OCI-M1 (cell line): ENCODE measurements at places on chromosomes 16 and 17.

DNA sequence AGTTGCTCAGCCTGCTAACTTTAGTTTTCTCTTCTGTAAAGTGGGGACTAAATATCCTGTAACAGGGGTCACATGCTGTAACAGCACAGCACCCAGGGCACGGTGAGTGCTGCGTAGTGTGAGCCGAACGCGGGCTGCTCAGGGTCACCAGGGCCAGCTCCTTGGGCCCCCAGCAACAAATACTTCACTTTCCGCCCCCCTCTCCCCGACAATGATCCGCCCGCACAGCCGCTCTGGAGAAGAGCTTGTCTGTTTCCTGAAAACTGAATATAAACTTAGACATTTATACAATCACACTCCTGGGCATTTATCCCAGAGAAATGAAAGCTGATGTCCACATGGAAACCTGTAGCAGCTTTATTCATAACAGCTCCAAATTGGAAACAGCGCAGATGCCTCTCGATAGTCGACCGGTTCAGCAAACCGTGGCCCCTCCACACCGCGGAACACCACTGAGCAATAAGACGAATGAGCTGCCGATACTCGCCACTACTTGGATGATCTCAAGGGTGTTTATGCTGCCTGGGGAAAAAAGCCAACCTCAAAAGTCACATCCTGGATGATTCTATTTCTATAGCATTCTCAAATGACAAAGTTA lies 267.2 kb downstream of the PARN start:
- no peak for DNase-seq

DNA sequence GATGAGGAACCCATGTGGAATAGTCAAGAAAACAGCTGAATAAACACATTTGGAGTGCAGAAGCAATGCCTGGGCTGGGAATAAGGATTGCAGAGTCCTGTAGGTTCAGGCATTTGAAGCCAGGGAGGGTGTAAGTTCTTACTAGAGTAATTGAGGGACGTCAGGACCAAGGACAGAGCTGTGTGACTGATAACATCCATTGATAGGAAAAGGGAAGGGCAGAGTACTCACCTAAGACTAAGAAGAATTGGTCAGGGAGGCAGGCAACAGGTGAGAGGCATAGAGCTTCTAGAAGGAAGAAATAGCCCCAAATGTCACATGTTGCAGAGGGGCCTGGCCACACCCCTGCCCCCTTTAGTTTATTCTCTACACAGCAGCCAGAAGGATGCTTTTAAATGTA lies 79.8 kb upstream of the TMEM132E start:
- DNase-seq, result peak; percentile 31

DNA sequence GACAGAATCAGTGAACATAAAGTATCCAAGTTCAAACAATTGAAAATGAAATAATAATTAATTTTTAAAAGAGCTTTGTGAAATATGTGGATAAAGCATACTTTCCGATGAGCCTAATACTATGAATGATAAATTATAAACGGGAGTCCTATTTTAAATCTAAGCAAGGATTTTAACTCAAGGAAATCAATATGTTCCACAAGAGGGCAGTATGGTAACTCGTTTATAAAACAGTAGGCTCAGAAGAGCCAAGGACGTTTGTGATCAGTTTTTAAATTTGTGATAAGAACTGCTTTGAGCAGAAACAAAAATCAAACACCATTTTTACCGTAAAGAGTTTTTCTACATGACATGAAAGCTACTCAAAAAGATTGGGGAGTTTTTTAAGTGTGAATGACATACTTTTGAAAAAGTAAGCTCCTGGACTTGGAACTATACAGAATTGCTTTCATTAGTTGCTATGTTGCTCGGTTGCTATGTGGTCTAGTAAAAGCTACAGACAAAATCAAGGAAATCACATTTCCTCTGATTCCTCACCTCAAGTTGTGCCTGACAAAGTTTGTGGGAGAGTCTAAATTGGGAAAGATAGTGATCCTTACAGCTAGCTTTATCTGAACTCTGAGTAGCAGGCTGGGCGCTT lies 11.8 kb upstream of the TEKT1 start:
- DNase-seq, result peak; percentile 91

GRCh38 chr17:83145358-83145738 lies 65.9 kb downstream of the METRNL start:
- DNase-seq, result no peak

- no peak for DNase-seq
These were observed 17.4 kb upstream of the ZFPM1 start for GRCh38 chr16:88435437-88436355.

DNA sequence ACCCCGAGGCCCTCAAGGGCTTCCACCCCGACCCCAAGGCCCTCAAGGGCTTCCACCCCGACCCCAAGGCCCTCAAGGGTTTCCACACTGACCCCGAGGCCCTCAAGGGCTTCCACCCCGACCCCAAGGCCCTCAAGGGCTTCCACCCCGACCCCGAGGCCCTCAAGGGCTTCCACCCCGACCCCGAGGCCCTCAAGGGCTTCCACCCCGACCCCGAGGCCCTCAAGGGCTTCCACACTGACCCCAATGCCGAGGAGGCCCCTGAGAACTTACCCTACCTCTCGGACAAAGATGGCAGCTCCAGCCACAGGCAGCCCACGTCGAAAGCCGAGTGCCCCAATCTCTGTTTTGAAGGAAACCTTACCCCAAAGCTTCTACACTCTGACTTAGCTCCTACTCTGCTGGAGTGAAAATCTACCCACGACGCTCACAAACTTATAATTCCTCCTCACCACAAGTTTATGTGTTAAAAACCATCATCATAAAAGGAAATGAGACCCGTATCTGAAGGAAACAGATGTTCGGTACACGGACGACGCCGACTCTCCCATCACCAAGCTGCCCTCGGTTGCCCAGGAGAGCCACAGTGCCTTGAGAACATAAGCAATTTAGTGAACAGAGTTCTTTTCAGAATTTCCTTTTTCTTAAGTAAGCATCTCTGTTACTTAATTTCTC lies 61.2 kb upstream of the RPH3AL start:
- no peak for DNase-seq
